NCI-H774 (cell line): ENCODE measurements at places on chromosomes 7 and 10.

DNA sequence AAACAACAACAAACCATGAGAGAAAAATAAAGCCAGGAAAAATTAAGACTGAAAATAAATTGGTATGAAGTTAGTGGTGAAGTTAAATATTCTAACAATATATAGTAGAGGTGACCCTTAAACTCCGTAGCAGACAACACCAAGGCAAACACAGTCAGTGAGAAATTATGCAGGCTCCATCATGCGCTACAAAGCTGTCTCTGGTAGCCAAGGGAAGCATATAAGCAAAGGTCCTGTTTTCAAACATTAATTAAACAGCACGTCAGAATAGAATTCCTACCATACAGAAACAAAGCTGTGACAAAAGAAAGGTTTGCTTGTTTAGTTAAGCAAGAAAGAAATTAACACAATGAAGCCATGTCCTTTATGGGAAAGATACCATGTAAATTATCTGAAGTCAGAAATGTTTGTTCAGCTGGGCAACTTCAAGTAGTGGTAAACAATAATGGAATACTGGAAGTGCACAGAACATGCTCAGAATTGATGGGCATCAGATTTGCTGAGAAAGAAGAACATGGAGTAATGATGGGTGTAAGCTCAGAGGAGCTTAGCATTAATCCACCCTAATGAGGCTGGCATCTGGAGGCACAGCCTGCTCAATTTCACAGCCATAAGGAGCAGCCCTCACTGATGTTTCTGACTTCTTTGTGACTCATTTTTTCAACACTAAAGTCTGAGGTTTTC, 75.7 kb downstream of the IGF2BP3 start:
- DNase-seq, result peak; percentile 93

DNA sequence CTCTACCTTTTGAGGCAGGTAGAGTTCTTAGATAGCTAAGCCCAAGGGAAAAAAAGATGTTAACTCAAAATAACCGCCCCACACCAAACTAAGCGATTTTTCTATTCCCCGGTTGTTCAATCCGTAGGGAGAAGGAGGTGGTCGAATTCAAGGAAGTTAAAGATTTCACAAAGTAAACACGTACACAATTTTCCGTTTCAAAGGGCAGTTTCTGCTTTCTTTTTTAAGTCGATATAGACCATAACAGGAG, 842 bp downstream of the KBTBD2 start:
- DNase-seq, result no peak

GRCh38 chr10:62182595-62182994, 86.0 kb downstream of the RTKN2 start:
- DNase-seq, result no peak

GRCh38 chr10:65945061-65945460, 980.8 kb upstream of the LRRTM3 start:
- no peak for DNase-seq

GRCh38 chr10:17915181-17915580, 36.5 kb upstream of the SLC39A12 start:
- no peak for DNase-seq
